BE2C (cell line): ENCODE measurements at places on chromosomes 3 and 15.
A peak's percentile ranks its signal among the peaks of the same experiment; 100 is the strongest.

DNA sequence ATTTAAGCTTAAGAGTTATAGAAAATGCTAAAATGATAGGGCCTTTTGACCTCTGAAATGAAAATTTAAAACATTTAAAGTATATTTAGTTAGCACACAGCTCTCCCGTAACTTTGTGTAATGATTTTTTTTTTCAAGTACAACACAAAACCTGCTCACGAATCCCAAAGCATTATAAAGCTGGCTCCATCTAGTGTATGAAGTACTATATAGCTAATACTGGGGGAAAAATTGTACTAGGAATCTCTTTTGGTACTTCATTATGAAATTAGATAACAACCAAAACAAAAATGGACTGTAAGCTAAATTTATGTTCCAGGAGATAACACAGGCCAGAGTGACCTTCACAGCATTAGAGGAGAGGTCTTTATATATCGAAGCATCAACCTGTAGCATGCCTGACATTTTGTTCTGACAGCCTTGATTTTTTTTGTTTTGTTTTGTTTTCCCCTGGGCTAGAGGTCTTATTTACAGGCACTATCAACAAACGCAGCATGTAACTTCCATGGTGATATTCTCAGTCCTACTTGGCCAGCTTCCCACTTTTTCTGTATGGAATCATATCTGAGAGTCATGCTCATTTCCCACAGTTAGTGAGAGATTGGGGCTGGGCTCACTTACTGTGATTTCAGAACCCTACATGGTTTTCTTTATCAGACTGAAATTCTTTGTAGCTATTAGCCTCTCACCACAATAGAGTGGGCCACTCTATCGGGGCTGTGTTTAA lies 116.3 kb downstream of the MITF start:
- DNase-seq = peak; percentile 35

GRCh38 chr3:171181907-171182690 lies 155.6 kb upstream of the SLC2A2 start:
- DNase-seq = no peak

DNA sequence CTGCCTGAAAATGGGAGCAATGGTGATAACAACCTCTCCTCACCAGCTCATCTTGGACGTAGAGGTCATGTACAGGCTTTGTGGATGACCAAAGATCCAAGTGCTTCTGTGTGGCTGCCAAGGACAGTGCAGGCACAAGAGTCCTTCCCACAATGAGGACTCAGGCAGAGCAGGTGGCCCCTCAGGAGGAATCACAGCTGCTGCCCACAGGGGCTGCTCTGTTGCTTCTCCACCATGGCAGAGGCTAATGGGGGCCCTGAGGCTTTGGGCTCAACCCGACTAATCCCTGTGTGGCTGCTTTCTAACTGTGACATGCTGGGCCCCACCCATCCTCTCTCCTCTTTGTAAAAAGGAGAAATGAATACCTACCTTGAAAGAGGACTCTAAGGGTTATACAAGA lies 58.1 kb upstream of the MRPS22 start:
- DNase-seq = no peak

GRCh38 chr3:4645468-4645867 lies 152.3 kb downstream of the ITPR1 start:
- DNase-seq = no peak

- DNase-seq = no peak
Measured at GRCh38 chr15:99275525-99276128, 24.3 kb downstream of the LRRC28 start.

DNA sequence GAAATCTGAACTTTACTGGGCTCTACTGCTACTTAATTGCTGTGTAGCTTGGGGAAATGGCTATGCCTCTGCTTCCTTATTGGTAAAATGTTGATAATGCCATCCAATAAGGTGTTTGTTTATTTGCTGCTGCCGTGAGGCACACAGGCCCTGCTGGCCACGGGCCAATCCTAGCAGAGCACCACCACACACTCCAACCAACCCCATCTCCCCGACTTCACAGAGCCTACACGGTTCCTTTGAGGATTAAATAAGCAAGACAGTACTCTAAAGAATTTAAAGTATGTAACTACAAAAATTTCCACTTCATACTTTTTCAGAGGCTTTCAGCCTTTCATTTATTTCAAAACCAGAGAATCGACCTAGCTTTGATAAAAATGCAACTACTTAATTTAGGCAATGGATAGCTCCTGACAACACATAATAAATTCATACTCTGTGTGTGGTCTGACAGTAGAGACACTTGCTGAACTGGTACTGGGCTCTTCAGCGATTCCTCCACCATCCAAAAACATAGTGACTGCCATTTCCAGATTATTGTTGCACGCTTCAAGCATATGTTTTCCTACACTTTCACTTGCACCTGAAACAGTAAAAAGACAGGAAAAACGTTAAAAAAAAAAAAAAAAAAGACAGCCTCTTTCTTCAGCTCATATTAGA lies 25.3 kb downstream of the UBXN7 start:
- peak; percentile 50 for DNase-seq

- no peak for DNase-seq
Measured at GRCh38 chr3:52688266-52688665, 2.4 kb downstream of the GNL3 start.

DNA sequence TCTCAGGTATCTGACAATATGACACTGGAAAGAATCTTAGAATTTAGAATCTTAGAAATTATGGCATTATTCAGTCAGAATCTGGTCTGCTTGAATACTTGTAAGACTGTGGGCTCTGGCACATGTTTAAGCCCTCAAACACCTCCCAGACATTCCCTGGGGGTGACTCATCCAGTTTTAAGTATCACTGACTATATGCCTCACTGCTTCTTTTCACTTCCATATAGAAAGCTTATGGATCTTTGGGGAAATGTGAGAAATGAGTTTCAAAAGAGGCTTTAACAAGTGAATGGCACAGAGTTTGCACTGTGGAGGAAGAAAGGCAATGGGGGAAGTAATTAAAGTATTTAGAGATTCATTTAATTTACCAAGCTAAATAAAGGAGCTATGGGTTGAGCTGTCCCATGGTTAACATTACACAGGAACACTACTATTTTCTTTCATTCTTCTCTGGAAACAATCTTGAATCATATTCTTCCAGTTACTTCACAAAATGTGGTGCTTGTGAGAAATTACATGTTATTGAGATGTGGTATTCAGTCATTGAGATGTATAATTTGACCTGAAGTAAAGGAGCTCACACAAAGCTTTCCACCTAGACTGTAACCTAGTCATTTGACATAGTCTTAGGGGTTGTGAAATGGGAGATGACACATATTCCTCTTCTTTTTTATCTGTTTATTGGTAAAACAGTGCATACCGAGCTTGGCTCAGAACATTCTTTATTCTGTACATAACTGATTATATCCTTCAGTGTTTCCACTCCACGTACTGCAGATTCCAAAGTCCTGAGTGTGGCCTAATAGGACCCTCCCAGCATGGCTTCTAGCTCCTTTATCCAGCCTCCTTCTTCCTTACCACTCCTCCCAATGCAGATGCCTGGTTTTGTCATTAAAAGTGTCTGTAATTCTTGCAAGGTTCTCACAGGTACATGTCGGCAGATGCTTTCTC lies 544.6 kb upstream of the NECTIN3 start:
- no peak for DNase-seq

GRCh38 chr15:64429448-64429847 lies 30.9 kb upstream of the ZNF609 start:
- DNase-seq = no peak

- no peak for DNase-seq
Measured at GRCh38 chr3:112391648-112392047, 58.7 kb downstream of the CD200 start.

DNA sequence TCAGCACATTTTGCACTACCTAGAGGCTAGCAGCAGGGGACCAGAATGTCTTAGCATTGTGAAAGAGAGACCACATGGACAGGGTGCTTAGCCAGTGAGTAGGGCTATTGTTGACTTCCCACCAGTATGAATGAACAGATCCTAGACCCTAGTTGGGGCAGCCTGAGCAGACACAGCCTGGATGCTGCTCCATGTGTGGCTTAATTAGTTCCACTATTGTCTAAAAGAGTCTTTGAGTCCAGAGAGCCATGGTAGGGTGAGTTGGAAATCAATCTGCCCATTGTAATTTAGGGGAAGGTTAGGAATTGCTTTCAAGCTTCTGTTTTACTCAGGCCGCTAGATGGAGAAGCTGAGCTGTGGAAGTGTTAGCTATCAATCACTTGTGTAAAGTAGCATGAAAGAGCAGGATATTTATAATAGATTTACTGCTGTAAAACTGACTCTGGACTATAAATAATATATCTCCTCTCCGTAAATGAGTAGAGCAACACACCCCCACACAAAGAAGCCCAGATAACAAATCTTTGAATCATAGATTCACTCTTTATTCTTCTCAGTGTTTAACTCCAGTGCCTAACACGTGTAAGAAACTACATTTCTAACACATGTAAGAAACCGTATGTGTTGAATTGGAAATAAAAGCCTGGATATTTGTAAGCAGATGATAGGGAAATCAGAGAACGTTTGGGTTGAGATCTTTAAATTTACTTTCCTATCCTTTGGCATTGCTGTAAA lies 4.1 kb upstream of the GCSAM start:
- peak; percentile 43 for DNase-seq

DNA sequence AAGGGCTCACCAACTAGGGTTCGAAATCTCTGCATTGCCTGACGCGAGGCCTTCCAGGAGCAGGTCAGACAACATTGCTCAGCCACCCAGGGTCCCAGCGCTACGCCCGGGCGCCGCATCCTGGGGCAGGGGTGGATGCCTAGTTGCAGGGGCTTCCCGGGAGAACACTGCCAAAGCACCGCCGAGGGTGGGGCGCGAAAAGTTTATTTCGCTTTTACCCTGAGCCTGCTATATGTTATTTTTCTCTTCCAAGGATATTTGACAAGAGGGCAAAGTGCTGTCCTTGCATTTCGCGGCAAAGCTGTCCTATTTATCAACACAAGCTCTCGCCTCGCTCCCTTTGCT lies 549 bp upstream of the SOX14 start:
- DNase-seq = no peak

DNA sequence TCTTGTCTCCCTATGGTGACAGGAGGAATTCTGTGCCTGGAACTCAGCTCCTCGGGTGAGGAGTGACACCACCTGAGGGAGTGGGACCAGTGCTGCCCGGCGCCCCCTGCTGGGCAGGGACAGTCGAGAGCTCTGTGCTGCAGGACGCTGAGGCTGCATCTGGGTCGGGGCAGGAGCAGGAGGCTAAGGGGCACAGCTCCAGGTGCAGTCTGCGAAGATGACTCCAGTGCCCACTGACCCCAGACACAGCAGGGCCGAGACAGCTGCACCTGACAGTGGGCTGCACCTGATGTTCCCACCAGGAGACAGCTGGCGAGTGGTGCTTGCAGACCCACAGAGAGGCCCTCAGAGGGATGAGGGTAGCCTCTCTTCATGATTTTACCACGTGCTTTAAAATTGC lies 152.9 kb downstream of the ATP10A start:
- peak; percentile 39 for DNase-seq

DNA sequence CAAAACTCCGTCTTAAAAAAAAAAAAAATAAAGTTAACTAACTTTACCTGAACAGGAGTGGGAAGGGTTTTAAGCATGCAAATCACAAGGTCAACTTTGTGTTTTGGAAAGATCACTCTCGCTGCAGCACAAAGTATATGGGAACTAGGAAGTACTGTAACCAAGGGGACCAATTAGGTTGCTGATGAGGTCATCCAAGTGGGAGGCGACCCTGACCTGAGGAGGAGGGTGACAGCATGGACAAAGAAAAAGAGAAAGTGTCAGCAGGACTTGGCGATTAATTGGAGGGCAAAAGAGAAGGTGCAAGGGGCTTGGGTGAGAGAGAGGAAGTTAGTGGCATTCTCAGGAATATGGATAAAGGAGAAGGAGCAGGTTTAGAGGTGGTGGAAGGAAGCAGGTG lies 89.5 kb upstream of the ZBED2 start:
- DNase-seq = no peak

GRCh38 chr3:50365080-50365841 lies 5.9 kb upstream of the TMEM115 start:
- peak; percentile 40 for DNase-seq

- DNase-seq = no peak
Measured at GRCh38 chr3:118949113-118949760, 85.4 kb downstream of the IGSF11 start.

GRCh38 chr15:27951191-27951890 lies 147.8 kb downstream of the OCA2 start:
- DNase-seq = no peak

DNA sequence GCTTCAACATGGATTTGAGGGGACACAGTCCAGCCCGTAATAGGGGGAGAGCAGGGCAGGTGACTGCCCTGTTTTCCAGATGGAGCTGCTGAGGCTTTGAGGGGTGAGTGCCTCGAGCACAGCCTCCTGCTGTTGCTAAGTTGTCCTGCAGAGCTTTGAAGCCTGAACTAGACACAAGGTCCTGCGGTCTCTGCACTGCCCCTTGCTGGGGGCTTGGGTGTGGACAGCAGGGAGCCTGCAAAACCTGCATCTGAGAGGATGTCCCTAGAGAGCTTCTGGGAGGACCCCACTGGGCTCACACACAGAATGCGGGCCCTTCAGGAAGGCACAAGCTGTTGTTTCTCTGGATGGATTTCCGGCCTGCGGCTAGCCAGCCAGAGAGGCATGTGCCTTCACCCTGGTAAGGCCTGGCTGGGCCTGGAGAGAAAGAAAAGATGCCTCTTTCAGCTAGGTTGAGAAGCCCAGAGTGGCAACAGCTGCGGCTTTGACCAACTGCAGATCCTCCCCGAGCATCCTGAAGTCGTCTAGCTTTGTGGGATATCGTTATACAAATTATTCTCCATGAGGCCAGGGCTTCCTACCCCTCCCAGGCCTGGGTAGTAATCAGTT lies 226.2 kb downstream of the SLCO3A1 start:
- DNase-seq = no peak

DNA sequence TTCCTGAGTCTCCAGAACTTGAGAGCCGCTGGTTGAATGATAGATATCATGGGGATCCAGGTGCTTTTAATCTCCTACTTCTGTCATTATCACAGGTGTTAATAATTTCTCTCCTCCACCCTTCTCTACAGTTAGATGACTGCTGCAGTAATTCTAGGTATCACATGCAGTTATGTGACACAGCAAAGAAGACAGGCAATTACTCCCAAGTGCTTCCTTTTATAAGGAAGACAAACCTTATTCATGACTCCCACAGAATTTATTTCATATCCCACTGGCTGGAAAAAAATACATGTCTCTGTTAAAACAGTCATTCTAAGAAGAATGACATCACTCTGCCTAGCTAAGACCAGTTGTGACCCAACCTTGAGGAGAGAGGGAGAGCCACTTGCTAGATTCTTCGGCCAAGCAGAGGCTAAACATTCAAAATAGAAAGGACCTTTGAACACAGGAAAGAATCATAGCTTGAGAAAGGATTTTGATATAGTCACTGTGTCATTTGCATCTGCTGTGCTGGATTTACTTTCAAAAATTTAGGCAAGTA lies 500.6 kb downstream of the SI start:
- no peak for DNase-seq

- no peak for DNase-seq
Measured at GRCh38 chr15:58594898-58595297, 154.6 kb downstream of the ADAM10 start.

GRCh38 chr3:5073374-5074085 lies 48.6 kb upstream of the ARL8B start:
- no peak for DNase-seq

DNA sequence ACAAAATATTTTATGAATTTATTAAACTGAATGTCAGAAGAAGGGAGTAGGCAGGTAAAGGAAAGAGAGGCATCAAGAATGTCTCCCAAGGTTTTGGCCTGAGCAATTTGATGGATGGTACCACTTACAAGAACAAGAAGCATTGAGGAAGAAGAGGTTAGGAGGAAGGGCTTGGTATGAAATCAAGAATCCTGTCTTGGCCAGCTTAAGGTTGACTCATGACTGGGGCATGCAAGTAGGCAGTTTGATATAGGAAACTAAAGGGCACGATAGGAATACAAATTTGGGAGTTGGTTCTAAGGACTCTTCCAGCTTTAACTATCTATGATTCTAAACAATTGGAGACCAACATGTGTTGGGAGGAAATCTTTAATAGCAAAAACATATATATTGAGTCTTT lies 79.1 kb downstream of the NTRK3 start:
- DNase-seq = no peak
